ENCODE measurements at places on chromosomes 4 and X. TPM values are rescaled to one million over a fixed set of nuclear protein-coding genes. Genes with fewer than 3 reads are reported as not detected.

LAMTOR3 gene
- total RNA-seq, result 17.9 TPM

POU3F4 gene
- total RNA-seq, result not detected

PGAM4 gene
- total RNA-seq, result not detected

SLC25A6 gene
- total RNA-seq, result 314 TPM

THAP9 gene
- total RNA-seq, result 4.9 TPM

RIBC1 gene
- 1.5 TPM for total RNA-seq

MSX1 gene
- not detected for total RNA-seq

LPAR4 gene
- 0.23 TPM for total RNA-seq

DAPP1 gene
- 24.5 TPM for total RNA-seq

HSD17B13 gene
- not detected for total RNA-seq

ASIC5 gene
- not detected for total RNA-seq

GRCh38 chr4:18441676-18442075, 420.1 kb upstream of the LCORL start:
- no peak overlapping the region for H3K4me3 ChIP-seq
- H3K27ac ChIP-seq, result no peak overlapping the region
- no peaks in the 10 kb centered on the region for H3K36me3 ChIP-seq
- no peak for DNase-seq

GRCh38 chrX:138345801-138346200, 365.7 kb downstream of the FGF13 start:
- no peak overlapping the region for H3K27ac ChIP-seq
- no peaks in the 10 kb centered on the region for H3K4me1 ChIP-seq
- H3K36me3 ChIP-seq, result no peaks in the 10 kb centered on the region

- H3K4me1 ChIP-seq, result no peaks in the 10 kb centered on the region
- no peak overlapping the region for H3K4me3 ChIP-seq
- H3K36me3 ChIP-seq, result no peaks in the 10 kb centered on the region
- H3K27ac ChIP-seq, result no peak overlapping the region
Measured at GRCh38 chrX:122094611-122095010, 1047.2 kb downstream of the GLUD2 start.

DNA sequence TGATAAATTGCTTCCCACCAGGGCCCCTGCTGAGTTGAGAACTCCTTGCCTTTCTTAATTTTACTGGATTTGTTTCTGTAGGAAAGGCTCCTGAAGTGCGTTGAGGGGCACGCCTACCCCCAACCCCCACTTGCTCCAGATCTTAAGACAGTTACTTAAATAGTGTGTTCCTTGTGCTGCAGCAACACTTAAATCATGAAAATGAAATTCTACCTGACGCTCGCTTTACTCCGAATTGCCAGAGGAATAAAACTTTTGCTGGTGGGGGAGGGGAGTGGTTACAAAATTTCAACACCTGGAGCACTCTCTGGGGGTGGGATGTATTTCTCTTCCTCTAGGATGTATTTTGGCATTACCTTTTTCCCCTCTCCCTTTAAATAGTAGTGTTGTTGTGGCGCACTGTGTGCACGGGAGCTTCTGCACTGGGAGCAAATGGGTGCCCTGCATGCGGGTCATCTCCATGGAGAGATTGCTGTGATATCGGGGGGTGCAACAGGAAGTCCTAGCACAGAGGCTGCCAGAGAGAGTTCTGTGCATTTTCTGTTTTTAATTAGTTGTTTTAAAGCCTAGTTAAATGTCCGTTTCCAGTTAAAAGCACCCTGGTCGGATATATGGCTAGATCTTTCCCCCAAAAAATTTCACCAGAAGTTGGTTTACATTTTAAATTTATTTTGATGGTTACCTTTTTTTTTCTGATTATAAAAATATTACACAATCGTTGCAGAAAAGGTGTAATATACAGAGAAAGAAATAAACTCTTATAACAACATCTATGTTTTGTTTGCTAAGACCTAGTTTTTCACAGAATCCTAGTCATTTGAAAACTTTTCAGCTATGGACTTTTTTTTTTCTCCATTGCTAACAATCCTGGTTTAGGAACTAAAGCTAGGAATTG, 207.7 kb downstream of the SOWAHB start:
- no peak overlapping the region for H3K27ac ChIP-seq
- peak overlapping the region; percentile 76 for H3K4me3 ChIP-seq
- H3K36me3 ChIP-seq, result no peaks in the 10 kb centered on the region
- no peak for DNase-seq
- peaks cover 67% of the 10 kb centered on the region for H3K27me3 ChIP-seq

DNA sequence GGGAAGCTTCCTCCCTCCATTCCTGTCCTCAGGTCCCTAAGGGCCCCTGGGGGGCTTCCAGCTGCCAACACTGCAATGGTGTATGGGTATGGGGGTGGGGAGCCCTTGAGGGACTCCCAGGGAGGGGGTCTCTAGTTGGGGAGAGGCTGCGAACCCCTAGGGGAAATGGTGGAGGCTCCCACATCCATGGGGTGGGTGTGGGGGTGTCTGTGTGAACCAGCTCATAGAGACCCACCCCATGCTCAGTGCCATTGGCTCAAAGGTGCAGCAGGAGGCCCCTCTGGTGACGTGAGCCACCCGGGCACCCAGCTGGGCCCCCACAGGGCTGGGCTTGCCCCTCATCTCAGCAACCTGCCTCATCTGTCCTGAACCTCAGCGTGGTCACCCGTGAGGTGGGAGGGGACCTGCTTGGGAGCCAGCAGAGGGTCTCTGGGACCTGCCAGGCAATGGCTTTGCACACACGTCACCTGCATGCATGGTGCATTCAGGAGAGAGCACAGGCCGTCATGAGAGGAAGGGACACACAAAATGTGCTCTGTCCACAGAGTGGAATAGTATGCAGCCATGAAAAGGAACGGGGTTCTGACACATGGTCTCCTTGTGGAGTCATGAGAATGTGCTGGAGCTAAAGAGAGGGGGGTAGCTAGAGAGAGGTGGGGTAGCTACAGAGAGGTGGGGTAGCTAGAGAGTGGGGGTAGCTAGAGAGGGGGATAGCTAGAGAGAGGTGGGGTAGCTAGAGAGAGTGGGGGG, 22.7 kb upstream of the PLCXD1 start:
- no peaks in the 10 kb centered on the region for H3K27me3 ChIP-seq
- no peaks in the 10 kb centered on the region for H3K36me3 ChIP-seq
- H3K4me3 ChIP-seq, result no peak overlapping the region
- H3K4me1 ChIP-seq, result peaks cover 2% of the 10 kb centered on the region
- no peak for DNase-seq

DNA sequence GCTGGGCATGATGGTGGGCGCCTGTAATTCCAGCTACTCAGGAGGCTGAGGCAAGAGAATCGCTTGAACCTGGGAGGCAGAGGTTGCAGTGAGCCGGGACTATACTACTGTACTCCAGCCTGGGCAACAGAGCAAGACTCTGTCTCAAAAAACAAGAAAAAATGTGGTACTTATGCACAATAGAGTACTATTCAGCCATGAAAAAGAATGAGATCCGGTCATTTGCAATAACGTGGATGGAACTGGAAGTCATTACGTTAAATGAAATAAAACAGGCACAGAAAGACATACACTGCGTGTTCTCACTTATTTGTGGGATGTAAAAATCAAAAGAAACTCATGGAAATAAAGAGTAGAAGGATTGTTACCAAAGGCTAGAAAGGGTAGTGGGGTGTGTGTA, 12.1 kb downstream of the RPGR start:
- H3K36me3 ChIP-seq, result no peaks in the 10 kb centered on the region
- no peak overlapping the region for H3K27ac ChIP-seq
- H3K27me3 ChIP-seq, result no peaks in the 10 kb centered on the region
- H3K4me1 ChIP-seq, result no peaks in the 10 kb centered on the region
- no peak for DNase-seq
- no peak overlapping the region for H3K4me3 ChIP-seq

- H3K27me3 ChIP-seq, result peaks cover 13% of the 10 kb centered on the region
- no peaks in the 10 kb centered on the region for H3K36me3 ChIP-seq
- peaks cover 4% of the 10 kb centered on the region for H3K4me1 ChIP-seq
- no peak overlapping the region for H3K4me3 ChIP-seq
Measured at GRCh38 chr4:120858776-120859175, 63.8 kb downstream of the PRDM5 start.

- no peak for DNase-seq
- no peaks in the 10 kb centered on the region for H3K36me3 ChIP-seq
- no peak overlapping the region for H3K4me3 ChIP-seq
- H3K4me1 ChIP-seq, result peaks cover 3% of the 10 kb centered on the region
- H3K27ac ChIP-seq, result no peak overlapping the region
Measured at GRCh38 chr4:103720661-103721060, 876 bp upstream of the TACR3 start.

DNA sequence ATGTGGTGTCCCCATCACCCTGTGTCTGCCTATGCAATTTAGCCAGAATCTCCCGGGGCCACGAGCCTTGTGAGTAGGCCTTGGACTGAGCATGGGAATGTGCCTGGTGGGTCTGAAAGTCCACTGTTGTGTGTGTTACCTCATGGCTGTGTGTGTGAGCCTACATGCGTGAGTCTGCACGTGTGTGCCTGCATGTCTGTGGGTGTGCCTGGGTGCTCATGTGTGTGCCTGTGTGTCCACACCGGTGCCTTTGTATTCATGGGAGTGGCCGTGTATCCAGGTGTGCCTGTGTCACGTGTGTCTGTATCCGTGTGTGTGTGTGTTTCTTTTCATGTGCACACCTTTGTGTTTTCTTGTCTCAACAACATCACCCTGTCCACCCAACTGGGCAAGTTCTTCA, 14.2 kb downstream of the ATP5ME start:
- H3K27me3 ChIP-seq, result no peaks in the 10 kb centered on the region
- peaks cover 3% of the 10 kb centered on the region for H3K36me3 ChIP-seq

DNA sequence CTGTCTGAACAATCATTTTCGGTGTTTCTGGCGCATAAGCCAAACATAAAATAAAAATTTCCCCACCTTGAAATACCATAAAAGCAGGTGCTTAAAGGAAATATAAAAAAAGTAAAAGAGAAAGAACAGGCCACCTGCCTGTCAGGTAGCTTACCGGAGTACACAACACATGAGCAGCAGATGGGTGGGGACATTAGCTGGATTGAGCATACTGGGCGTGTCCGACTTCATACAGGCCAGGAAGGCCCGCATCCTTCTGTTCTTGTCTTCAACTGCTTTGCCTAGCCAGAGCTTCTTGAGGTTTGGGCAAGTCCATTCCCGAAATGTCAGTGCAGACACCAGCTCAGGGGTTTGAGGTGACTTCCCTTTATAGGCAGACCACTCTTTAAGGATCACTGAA, 66.7 kb downstream of the FAM120C start:
- H3K27ac ChIP-seq, result no peak overlapping the region
- DNase-seq, result no peak
- H3K4me3 ChIP-seq, result no peak overlapping the region
- peaks cover under 1% of the 10 kb centered on the region for H3K4me1 ChIP-seq
- no peaks in the 10 kb centered on the region for H3K36me3 ChIP-seq

DNA sequence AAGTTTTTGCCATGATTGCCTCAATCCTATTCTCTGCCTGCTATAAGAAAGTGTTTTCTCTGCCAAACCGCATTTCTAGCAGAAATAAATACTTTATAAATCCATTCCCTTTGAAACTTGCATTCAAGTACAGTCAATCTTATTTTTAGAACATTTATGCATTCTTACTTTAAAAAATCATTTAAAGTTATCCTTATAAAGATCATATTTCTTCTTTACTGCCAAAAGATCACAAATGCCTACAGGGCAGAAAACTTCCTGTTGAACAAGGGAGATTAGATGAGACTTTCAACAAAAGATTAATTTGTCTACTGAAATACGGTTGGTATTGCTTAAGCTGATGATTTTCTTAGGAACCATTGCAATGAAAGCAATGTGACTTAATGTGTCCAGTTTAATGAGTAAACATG, 207.2 kb upstream of the SLIT2 start:
- DNase-seq, result no peak
- H3K27ac ChIP-seq, result no peak overlapping the region
- no peaks in the 10 kb centered on the region for H3K4me1 ChIP-seq
- no peaks in the 10 kb centered on the region for H3K27me3 ChIP-seq

DNA sequence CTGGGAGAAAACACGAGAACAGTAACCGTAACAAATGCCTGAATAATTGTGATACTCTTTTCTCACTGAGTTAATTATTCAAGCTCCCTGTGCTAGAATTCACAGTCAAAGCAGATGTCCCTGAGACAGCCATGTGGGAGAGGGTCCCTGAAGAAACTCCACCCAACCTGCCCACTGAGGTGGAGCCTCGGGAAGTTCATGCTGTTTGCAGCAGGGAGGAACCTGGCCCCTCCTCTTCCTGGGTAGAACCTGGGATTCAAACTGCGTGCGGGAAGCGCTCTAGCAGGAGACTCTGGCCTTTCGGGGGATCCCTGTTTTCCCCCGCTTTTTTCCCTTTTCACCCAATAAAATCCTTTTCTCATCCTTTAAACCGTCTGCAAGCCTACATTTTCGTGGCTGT, 20.2 kb upstream of the RHOH start:
- H3K27me3 ChIP-seq, result no peaks in the 10 kb centered on the region
- H3K27ac ChIP-seq, result no peak overlapping the region
- no peaks in the 10 kb centered on the region for H3K36me3 ChIP-seq
- DNase-seq, result no peak
- peaks cover 14% of the 10 kb centered on the region for H3K4me1 ChIP-seq

DNA sequence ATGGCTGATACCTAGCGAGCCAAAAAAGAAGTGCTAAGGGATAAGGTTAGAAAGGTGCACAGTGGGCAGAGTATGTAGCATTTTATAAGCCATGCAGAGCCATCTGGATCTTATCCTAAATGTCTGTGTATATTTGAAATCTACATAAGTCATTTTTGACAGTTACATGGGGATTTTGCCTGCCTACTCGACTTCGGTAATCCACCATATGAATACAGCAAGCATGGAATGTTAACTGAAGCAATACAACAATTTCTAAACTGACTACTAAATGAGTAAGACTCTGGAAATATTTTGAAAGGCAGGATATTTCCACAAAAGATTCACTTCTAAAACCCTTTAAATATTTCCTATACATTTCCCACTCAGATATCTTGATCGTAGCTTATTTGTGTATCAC, 122.5 kb downstream of the KCNIP4 start:
- no peak overlapping the region for H3K27ac ChIP-seq
- H3K27me3 ChIP-seq, result no peaks in the 10 kb centered on the region
- no peak overlapping the region for H3K4me3 ChIP-seq

- peaks cover 2% of the 10 kb centered on the region for H3K36me3 ChIP-seq
- peak; percentile 11 for DNase-seq
Measured at GRCh38 chrX:9885150-9885549, 82.0 kb upstream of the CLDN34 start.

DNA sequence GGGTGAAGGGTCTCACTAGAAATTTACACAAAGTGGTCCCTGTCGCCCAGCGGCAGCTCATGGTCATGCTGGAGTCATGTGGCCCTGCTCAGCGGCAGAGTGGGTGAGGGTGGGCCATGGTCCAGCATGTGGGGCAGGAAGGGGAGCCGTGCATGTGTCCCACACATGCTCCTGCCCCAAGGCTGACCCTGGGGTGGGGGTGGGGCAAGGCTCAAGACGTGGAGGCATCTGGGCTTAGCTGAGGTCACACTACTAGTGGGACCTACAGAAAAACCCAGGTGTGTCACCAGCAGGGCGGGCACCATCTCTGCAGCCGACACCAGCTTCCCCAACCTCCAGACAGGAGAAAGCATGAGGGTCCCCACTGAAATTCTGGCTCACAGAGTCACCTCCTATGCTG, 42.4 kb downstream of the EVC start:
- no peak overlapping the region for H3K27ac ChIP-seq
- H3K4me1 ChIP-seq, result peaks cover 4% of the 10 kb centered on the region
- H3K36me3 ChIP-seq, result no peaks in the 10 kb centered on the region
- no peak overlapping the region for H3K4me3 ChIP-seq
- no peak for DNase-seq

GRCh38 chr4:19983072-19983471, 268.6 kb upstream of the SLIT2 start:
- no peak overlapping the region for H3K4me3 ChIP-seq
- H3K4me1 ChIP-seq, result no peaks in the 10 kb centered on the region
- H3K27me3 ChIP-seq, result no peaks in the 10 kb centered on the region
- DNase-seq, result no peak
- H3K27ac ChIP-seq, result no peak overlapping the region
